Activated CD4-positive, CD25-positive, alpha-beta regulatory T cell treated with anti-CD3 and anti-CD28 coated beads, Interleukin-2, amount 50 U/mL, for 24 hours (primary cell): ENCODE measurements at places on chromosomes 12 and 14.

- ATAC-seq = peak; percentile 50
Measured at GRCh38 chr12:11746024-11746771, 96.7 kb downstream of the ETV6 start.

DNA sequence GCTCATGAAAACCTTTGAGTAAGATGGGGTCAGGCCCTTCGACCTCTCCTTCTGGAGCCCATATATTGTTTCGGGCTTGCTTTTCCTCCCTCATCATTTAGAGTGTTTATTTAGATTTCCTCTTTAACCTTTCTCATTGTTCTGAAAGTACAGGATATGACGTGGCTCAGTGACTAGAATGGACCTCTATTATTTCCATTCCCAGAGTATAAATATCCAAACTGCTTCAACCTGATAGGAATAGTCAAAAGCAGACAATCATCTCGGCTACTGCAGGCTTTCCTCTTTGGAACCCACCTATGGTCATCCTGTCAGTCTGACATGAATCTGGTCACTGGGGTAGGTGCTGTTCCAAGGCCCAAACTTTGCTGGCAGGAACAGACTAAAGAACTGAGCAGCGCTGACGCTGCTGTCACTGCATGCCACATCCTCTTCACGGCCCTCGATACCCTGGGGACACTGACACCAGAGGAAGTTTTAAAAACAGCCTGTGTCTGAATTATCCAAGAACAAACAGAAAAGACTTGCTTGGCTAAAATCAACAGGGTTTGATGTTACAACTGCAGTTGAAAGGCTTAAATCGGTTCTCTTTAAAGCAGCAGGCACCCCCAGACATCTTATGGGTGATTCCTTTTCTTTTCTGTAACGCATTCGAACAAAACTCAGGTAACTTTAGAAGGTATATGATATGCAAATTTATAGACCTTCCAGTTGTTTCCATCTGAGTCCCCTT lies 5.0 kb upstream of the DDX47 start:
- ATAC-seq = peak; percentile 37

DNA sequence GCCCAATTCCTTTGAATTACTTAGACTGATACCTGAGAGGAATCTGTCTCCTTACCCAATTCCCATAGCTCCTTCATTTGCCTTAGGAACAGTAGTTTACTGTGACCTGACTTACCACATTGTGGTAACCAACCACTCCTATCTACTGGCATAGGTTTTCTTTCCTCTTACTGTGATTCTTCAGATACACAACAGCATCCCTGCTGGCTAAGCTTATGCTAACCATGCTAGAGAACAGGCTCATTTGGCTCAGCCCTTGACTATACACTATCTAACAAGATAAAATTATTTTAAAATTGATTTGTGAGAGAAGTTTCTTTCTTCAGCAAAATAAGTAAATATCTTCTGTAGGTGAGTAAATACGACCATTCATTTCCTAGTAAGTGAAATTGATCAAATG lies 320.4 kb upstream of the DDHD1 start:
- no peak for ATAC-seq

GRCh38 chr14:88599326-88599725 lies 36.5 kb downstream of the ZC3H14 start:
- ATAC-seq = no peak

DNA sequence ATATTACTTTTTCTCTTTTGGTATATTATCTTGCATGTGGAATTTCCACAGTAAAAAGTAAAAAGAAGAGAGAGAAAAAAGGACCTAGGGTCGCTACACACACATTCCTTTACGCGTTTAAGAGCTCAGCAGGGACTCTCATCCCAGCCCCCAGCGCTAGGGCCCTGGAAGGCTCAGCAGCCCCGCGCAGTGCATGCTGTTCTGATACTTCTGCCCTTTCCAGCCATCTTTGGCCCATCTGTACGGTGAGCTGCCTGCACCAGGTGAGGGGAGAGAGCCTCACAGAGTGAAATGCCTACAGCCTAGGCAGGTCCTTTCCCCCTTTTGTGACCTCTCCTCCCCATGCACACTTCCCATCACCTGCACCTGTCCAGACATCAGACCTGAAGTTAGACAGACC lies 1.6 kb upstream of the LTBR start:
- ATAC-seq = no peak

DNA sequence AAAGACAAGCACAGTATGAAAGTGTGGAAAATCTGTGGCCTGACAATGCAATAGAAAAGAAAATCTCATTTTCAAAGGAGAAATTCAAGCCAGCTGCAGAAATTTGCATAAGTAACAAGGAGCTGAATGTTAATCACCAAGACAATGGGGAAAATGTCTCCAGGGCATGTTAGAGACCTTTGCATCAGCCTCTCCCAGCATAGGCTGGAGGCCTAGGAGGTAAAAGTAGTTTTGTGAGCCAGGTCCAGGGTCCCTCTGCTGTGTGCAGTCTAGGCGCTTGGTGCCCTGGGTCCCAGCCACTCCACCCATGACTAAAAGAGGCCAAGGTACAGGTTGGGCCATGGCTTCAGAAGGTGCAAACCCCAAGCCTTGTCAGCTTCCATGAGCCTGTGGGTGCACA lies 58.3 kb downstream of the TESPA1 start:
- no peak for ATAC-seq
